ENCODE measurements at places on chromosomes 5 and 9. TPM values are rescaled to one million over a fixed set of nuclear protein-coding genes. Genes with fewer than 3 reads are reported as not detected.

DNA sequence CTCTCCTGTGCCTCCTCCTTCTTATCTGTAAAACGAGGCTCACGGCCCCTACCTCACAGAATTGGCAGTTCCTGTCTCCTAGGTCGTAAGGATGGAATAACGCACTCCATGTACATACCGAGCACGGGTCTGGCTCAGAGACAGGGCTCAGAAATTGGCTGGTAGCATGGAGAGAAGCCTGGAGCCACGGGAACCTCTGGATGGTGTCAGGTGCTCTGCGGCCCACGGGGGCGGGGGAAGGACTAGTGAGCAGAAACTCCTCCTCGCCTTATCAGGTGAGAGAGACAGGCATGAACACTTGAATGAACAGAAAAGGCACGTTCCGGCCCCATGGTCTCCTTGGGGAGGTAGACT lies 15.4 kb upstream of the C5orf47 start:
- ATAC-seq: no peak

Gene CTXN3
- total RNA-seq: 28.7 TPM

DNA sequence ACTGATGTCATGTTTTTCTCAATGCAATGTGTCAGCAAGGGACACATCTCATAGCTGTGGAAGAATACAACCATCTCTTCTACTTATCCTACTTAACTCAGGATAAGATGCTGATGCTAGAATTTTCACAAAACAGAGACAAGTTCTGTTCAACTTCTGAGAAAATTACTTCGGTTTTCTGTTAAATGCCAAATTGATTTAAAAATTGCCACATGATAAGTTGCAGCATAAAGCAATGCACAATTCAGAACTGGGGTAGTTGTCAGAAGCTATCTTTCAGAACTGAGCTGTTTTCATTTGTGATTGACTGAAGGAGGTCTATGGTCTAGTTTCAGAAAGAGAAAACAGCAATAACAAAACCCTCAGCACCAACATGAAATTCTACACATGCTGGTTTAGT lies 954.8 kb upstream of the C9orf72 start:
- no peak for ATAC-seq

- ATAC-seq: no peak
Observed at GRCh38 chr9:98539954-98540353, 168.8 kb downstream of the GABBR2 start.

Gene STPG3
- not detected for total RNA-seq

- no peak for ATAC-seq
Observed at GRCh38 chr5:74659172-74659571, 18.6 kb upstream of the ENC1 start.

Gene CRAT
- 17.3 TPM for total RNA-seq

DNA sequence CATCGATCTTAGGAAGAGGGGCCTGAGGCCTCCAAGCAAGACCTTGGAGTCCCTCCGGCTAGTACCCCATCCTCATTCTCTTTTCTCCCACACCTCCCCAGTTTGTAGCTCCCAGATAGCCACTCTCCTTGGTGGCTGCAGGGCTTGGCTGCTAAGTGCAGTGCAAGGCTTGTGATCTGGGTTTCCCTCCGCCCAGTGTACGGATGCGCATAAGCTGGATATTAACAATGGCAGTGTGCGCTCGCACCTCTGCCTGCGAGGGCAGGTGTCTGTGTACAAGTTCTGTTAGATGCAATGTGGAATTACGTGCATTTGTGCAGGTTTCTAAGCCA lies 71.0 kb upstream of the TBCA start:
- ATAC-seq: no peak

Gene PAXX
- 26.8 TPM for total RNA-seq

- ATAC-seq: peak; percentile 87
Observed at GRCh38 chr9:116724123-116724522, 37.0 kb downstream of the TRIM32 start.

DNA sequence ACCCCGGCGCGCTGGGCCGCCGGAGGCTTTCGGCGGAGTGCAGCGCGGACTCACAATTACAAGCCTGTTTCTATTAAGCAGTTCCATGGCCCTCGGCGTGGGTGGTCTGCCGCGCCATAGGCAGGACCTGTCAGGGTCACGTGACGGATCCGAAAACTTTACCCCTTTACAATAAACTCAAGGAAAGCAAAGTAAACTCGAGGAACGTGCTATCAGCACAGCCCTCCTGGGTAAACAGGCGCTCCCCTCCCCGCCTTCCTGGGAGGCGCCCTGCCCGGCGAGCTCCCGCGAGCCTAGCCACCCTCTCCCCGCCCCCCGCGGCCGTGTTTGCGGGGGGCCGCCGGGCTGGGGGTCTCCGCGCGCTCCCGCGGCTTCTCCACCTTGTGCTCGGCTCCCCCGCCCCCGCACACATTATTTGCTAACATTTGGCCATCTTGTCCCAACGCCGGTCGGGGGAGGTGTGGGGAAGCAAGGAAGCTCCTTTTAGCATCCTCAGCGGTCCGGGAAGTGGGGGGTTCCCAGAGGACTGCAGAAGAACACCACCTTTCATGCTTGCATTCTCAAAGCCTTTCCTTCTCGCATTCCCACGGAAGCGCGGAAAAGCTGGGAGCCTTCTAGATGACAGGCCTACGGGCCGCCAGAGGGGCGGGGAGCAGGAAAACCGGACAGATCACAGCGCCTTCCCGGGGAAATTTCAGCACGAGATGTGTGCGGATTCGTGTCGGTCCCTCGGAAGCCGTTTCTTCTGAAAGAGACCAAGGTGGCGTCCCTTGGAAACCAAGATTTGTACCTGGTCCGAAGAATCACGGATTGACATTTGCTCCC lies at the start of gene PTCH1:
Gene PTCH1 (minus strand): TSS at position 238 of the 825 bp plus-strand sequence.
- ATAC-seq: peak; percentile 42

Gene ADGRD2
- not detected for total RNA-seq

DNA sequence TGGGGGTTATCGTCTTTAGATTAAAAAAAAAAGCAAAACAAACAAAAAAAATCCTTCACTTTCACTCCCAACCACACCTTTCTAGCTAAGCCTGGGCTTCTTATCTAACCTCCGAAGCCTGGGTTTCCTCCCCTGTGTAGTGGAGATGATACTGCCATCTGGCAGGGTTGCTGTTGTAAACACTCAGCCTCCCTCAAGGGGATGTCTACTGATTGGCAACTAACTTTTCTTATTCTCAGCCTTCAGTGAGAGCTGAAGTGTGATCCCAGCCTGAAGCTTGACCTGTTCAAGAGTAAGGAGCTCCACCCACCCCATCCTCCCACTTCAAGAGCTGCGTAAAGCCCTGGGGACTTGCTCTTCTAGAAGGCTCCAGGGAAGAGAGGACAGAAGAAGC lies 21.5 kb upstream of the WWC1 start:
- ATAC-seq: no peak

DNA sequence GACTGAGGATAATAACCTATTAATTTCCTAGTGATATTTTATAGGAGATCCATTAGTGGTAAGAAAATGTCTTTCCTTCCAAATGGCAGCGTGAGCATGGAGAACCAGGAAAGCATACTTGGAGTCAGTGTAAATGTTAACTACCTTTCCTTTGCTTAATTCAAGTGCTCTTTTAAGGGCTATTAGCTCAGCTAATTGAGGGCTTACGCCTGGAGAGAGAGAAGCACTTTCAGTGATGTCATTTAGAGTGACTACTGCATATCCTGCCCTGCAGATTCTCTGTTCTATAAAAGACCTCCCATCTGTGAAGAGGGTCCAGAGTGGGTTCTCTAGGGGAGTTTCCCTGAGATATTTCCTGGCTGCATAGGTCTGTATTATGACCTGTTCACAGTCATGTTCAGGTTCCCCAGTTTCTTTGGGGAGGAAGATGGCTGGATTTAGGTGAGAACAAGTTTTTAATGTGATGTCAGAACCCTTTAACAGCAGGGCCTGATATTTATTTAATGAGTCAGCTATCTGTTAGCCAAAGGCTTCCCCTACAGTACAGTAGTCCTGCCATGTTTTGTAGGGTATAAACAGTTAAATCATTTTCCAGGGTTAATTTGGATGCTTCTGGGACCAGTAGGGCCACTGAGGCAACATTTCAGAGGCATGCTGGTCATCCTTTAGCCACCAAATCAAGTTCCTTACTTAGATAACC lies 89.6 kb downstream of the TRIM36 start:
- peak; percentile 22 for ATAC-seq

- ATAC-seq: no peak
Observed at GRCh38 chr9:98099346-98099745, 19.7 kb downstream of the TRIM14 start.

GRCh38 chr5:122906768-122907167 lies 61.4 kb downstream of the SNX24 start:
- no peak for ATAC-seq

- ATAC-seq: no peak
Observed at GRCh38 chr5:55180016-55180415, 7.0 kb upstream of the CDC20B start.

Gene STING1
- total RNA-seq: 0.18 TPM

Gene EDIL3
- total RNA-seq: 55.6 TPM

DNA sequence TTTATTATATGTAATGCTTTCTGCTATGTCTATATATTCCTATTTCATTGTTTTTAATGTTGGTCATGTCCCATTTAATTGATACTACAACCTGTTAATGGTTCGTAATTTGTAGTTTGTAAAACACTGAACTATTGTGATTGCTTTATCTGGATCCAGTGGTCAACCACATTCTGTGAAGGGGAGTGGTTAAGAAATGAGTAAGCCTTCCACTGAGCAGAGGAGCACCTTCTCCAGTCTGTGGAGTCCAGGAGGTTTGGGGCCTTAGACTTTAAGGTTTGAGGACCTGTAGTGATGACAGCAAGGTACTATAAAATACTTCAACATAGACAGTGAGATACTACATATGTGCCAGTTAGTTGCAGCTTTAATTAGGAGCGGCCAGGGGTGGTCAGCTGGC lies 67.7 kb upstream of the RAD23B start:
- ATAC-seq: no peak

Data from motor neuron (in vitro differentiated cells).